Midbrain (tissue), 1 donor: ENCODE measurements at places on chromosomes 16 and 17.

DNA sequence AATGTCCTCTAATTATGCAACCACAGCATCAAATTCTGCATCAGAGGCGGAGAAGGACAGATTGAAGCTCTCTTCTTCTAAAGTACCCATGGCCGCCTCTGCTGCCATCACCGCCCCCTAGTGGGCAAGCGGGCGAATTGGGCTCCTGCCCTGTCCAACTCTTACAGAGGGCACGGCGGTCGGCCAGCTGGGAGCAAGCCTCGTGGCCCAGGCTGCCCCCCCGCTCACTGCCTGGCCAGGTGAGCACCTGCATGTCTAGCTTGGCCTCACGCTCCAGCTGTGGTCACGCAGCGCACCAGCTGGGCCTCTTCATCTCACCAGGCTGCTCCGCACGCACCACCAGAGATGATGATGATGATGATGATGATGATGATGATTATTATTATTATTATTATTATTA is 146.1 kb upstream of the TOM1L1 start:
- no peak for DNase-seq

DNA sequence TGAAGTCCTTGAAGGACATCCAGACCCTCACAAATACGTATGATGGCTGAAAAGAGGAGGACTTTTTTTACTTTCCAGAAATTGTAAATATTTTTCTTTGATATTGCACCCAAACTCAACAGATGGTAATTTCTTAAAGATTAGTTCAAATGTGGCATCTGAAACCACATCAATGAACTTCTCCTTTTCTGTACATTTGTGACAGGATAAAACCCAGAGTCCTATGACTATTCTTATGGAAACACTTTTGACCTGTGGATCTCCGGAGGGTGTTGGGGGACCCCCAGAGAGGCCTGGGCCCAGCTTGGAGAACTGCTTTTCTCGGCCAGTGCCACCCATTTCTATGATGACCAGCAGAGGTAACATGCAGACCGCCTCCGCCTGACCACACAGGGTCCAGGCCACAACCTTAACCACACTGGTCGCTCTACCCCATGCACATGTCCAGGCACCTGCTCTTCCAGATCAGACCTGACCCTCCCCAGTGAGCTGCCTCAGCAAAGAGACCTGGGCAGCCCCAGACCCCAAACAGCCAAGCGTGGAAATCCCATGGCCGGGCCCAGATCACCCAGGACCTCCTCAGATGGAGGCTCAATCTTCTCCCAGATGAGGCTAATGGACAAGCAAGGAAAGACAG is 22.7 kb downstream of the RPH3AL start:
- no peak for DNase-seq

DNA sequence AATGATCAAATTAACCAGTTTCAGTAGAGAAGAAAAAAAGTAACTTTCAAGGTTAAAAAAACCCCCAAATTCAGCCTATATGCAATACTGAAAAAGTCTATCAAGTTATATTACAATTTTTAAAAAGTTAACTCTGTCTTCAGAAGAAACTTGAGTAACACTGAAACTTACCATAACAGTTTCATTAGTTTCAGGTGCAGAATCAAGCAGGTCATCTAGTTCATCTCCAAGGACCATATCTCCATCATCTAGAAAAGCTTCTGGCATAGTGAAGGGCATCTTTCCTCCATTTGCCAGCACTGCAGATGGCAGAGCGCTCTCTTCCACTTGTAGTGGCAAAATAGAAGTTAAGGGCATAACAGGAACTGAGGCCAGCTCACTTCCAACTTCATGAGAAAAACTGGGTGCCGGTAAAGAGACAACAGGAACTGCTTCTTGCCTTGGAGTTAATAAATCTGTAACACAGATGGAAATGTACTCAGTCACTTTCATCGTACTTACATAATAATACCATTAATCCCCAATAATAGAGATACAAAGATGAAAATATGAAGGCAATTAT is 22.9 kb downstream of the ZC3H7A start:
- no peak for DNase-seq

GRCh38 chr17:8160224-8160577 is 2.5 kb downstream of the VAMP2 start:
- DNase-seq = no peak

DNA sequence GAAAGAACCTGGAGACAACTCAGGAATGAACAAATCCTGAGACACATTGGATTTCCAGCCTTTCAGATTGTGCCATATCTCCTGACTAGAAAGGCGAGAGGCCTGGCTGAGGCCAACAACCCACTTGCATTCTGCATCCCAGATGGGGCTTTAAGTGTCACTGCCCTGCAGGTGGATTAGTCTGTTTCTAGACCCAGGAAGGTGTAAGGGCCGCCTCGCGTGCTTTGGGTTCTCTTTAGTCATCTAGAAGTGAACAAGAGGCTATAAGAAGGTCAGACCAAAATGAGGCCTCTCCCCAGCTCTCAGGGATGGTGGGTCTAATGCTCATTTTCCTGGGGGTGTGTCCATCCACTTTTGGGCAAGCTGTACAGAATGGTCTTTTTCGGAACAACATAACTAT is 4.9 kb downstream of the SAP30BP start:
- DNase-seq = no peak

DNA sequence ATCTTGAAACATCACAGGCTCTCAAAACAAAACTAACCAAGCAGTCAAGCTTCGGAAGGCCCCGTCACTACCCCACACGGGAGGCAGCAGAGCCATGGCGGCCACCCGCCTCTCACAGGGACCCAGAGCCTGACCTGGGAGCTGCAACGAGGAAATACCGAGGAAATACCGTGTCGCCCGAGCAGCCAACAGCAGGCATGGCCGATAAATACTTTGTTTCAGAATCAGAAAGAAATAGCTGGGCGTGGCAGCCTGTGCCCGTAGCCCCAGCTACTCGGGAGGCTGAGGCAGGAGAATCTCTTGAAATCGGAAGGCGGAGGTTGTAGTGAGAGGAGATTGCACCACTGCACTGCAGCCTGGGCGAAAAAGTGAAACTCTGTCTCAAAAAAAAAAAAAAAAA is 6.9 kb downstream of the LMF1 start:
- DNase-seq = no peak

DNA sequence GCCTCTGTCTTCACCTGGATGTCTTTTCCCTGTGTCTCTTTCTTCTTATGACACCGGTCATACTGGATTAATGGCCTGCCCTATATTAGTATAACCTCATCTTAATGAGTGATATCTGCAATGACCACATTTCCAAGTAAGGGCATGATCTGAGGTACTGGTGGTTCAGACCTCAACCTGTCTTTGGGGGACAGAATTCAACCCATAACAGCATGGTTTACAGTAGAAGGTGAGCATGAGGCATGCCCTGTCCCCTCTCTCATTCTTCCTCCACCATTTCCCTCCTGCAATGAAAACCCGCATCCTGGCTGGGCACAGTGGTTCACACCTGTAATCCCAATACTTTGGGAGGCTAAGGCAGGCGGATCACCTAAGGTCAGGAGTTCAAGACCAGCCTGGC is 2.8 kb upstream of the RAB37 start:
- DNase-seq = no peak

DNA sequence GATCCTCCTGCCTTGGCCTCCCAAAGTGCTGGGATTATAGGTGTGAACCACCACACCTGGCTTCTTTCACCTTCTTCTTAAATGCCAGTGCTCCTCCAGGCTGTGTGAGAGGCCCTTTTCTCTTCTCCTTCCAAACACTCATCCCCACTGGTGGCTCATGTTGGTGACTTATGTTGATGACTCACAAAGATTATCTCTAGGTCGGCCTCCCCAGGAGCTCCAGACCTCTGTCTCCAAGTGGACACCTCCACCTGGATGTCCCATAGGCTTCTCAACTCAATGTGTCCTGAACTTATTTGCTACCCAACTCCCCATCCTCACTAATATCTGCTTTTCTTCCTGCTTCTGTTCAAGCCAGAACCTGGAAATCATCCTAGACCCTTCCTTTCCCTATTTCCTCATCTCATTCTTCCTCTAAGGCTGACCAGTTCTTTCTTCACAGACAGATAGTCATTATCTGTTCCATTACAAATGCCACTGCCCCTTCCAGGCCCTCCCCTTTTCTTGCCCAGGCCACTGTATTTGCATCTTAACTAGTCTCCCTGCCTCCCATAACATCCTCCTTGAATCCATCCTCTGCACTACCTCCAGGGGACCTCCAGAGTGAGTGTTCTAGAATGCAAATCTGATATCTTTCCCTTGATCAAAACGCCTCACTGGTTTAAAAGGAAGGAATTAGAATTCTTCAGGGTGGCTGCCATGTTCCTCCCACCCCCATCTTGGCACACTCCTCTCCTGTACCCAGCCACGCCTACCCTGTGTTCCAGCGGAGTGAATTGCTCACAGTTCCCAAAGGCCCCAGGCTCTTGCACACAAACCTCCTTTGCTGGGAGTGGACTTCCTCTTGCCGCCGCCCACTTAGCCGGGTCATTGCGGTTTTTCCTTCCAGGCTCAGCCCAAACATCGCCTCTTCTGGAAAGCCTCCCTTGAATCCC is 34.8 kb upstream of the FBXO47 start:
- DNase-seq = no peak

DNA sequence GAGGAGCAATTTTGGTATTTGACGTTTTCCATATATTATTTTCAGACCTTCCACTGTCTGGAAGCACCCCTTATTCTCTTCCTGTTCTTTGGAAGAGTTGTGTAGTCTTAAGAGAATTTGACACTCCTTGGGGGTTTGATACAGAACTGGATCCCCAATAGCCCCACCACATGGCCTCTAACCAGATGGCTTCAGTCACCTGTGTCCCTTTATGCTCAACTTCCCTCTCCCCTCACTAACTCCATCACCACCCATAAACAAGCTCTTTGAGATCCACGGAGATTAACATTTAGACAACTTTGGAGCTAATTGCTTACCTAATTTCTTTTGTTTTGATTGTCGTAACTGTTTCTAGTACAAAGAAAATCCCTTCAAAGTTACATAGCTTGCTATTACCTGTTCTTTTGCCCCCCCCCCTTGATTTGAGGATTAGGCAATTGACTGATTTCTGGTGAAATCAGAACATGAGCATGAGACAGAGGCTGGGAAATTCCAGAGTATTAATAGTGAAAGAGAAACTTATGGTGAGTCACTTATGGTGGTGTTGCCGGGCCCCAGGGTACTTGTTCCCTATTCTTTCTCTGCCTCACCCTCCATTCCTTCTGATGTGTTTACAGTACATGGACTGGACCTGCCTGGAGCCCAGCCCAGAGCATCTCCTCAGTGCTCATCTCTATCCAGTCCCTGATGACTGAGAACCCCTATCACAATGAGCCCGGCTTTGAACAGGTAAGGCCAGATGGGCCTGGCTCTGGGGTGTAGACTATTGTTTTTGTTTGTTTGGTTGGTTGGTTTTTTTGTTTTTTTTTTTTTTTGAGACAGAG is 7.5 kb downstream of the UBE2Z start:
- DNase-seq = no peak

DNA sequence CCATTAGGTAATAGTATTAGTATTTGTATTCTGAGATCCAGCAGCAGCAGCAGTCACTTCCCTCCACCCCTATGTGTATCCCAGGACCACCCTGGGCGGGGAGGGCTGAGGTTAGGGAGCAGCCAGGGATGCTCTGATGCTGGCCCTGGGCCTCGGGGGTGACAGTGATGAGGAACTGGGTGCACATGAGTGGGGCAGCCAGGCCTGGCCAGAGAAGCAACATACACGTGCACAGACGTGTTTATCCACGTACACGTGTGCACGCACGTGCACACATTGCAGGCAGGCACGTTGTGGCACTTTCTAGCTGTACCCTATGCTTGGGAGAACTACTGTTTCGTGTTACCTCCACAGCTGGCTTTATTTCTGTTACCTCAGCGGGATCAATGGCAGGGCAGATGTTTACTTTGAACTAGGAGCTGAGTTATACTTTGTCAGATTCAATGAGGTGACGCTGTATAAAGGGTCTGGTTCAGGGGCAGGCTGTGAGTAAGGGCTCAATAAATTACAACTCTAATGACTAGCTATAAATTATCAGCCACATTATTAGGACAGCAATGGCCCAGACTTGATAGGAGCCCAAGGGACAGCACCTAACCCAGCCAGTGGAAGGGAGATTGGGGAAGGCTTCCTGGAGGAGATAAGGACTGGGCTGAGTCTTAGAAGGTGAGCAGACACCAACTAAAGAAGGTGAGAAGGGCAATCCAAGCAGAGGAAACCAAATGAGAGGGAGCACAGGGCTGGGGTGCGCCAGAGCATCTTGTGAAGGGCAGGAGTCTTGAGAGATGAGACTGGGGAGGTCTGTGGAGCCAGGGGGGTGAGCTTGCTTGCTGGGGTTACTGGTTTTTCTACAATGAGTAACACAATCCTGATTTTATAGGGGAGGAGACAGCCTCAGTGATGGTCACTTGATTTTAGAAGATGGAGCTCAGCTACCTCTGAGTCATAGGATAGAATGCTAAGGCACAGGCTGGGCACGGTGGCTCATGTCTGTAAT is 22.4 kb upstream of the CA4 start:
- DNase-seq = no peak

DNA sequence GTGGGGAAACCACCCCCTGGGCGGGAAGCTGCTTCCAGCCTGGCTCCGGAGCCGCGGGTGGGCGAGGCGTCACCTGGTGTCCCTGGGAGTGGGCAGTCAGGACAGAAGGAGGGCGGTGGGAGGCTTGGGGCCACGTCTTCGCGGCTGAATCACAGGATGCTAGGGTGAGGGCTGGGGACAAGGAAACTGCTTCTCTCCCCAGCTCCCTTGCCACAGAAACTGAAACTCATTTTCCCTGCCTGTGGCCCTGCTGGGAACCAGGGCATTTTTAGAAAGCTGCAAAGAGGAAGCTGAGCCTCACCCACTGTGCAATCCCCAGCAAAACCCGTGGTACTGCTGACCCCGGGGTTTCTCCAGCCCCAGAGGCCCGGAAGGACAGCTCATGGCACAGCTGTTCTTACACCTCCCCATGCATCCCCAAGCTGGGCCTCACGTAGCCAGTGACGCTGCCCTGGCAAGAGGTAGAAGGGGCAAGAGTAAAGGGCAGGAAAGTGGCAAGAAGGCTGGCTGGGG is 8.2 kb downstream of the RHBDF2 start:
- DNase-seq = peak; percentile 47

- DNase-seq = no peak
These were observed 13.9 kb downstream of the CYB5D2 start for GRCh38 chr17:4156750-4157381.

- DNase-seq = peak; percentile 26
These were observed 6.1 kb downstream of the ABCC3 start for GRCh38 chr17:50640686-50641351.

DNA sequence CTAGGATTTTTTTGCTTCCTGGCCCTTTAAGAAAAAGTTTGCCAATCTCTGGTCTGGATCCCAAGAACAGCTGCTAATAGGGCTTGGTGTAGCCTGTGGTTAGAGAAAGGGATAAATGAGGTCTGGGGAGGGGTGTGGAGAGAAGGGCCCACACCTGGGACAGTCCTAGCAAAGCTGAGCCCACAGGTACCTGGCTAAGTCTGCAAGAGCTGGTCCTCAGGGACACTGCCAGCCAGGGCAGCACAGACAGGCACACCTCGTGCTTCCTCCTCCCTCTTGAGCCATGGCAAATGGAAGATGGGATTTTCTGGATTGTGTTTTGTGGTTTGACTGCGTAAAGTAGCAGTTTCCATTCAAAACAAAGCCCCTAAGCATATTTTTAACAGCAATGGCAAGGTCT is 217.5 kb downstream of the SOX9 start:
- no peak for DNase-seq

- no peak for DNase-seq
These were observed 32.1 kb upstream of the SMURF2 start for GRCh38 chr17:64694207-64694606.

GRCh38 chr16:70359552-70359951 is 12.8 kb downstream of the DDX19A start:
- DNase-seq = no peak

GRCh38 chr17:40283662-40284061 is 4.0 kb upstream of the CDC6 start:
- DNase-seq = no peak
